Heart left ventricle (tissue), 16 donors: ENCODE measurements at places on chromosomes 7 and 10. TPM values are rescaled to one million over a fixed set of nuclear protein-coding genes. Genes with fewer than 3 reads are reported as not detected.

EXOC6 gene
- 10.6 TPM for total RNA-seq

INPP5A gene
- total RNA-seq, result 171 TPM

DNA sequence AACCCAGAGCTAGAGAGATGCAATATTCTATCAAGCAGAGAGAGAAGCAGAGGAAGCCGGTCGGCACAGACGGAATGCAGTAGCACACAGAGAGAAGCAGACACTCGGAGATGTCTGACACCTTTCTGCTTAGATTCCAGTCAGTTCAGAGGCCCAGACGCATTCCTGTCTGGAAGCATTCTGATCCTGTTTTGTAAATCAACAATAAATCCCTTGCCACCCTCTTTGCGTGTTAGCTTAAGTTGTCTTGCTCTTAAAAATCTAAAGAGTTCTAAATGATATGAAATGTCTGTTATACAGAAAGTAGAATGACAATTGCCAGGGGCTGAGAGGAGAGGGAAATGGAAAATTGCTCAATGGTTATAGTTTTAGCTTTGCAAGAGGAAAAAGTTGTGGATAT, 27.4 kb upstream of the ATRNL1 start:
- no peaks in the 10 kb centered on the region for H3K4me1 ChIP-seq
- no peak for DNase-seq
- no peak overlapping the region for H3K27ac ChIP-seq
- no peak overlapping the region for H3K4me3 ChIP-seq
- H3K27me3 ChIP-seq, result no peaks in the 10 kb centered on the region

DNA sequence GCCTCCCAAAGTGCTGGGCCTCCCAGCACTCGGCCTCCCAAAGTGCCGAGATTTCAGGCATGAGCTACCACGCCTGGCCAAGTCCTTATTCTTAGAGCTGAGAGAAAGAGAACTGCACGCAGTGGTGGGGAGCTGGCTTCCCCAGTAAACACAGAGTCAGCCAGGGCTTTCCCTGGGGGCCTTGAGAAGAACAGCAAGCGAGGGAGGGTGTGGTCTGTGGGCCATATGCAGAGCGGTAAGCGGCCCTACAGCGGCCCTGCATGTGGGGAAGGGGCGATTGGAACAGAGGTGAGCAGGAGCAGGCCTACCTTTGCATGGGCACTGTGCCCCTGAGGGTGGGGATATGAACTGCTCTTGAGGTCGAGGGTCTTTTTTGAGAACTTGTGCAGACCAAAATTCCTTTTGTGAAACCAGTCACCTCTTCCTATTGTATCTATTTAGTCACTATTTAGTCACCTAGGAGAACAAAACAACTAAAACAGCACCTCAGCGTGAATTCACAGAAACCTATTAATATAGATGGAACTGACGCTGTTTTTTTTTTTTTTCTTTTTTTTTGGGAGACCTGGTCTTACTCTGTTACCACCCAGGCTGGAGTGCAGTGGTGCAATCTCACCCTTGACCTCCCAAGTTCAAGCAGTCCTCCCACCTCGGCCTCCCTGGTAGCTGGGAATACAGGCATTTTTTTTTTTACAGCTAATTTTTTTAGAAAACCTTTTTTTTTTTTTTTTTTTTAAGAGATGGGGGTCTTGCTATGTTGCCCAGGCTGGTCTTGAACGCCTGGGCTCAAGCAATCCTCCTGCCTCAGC, 36.9 kb upstream of the SH2D4B start:
- no peak overlapping the region for H3K4me3 ChIP-seq
- DNase-seq, result peak; percentile 76
- H3K27ac ChIP-seq, result peak overlapping the region; percentile 76
- H3K4me1 ChIP-seq, result peaks cover 100% of the 10 kb centered on the region
- H3K27me3 ChIP-seq, result no peaks in the 10 kb centered on the region
- no peaks in the 10 kb centered on the region for H3K36me3 ChIP-seq

DNA sequence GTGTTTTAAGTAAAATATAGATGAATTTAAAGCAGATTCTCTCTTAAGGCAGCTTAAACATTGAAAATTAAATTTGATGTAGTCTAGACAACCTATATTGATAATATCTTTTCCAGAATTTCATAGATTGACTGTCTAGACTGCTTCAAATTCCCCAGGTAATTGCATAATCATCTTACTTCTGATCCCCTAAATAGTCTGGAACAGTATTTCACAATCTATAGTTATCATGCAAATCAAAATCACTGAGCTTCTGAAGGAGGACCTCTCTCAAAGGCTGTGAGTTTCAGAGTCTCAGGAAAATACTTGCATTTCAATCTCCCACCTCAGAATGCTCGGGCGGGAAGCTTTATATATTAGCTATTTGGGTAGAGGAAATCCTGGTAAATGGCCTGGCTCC, 87.3 kb downstream of the SEMA3A start:
- no peak for DNase-seq
- H3K27ac ChIP-seq, result no peak overlapping the region
- no peak overlapping the region for H3K4me3 ChIP-seq
- peaks cover 3% of the 10 kb centered on the region for H3K4me1 ChIP-seq
- H3K36me3 ChIP-seq, result no peaks in the 10 kb centered on the region
- no peaks in the 10 kb centered on the region for H3K27me3 ChIP-seq

GRCh38 chr7:116691664-116692063, 19.7 kb downstream of the MET start:
- no peaks in the 10 kb centered on the region for H3K27me3 ChIP-seq
- no peak overlapping the region for H3K4me3 ChIP-seq
- no peaks in the 10 kb centered on the region for H3K36me3 ChIP-seq
- H3K4me1 ChIP-seq, result no peaks in the 10 kb centered on the region

DNA sequence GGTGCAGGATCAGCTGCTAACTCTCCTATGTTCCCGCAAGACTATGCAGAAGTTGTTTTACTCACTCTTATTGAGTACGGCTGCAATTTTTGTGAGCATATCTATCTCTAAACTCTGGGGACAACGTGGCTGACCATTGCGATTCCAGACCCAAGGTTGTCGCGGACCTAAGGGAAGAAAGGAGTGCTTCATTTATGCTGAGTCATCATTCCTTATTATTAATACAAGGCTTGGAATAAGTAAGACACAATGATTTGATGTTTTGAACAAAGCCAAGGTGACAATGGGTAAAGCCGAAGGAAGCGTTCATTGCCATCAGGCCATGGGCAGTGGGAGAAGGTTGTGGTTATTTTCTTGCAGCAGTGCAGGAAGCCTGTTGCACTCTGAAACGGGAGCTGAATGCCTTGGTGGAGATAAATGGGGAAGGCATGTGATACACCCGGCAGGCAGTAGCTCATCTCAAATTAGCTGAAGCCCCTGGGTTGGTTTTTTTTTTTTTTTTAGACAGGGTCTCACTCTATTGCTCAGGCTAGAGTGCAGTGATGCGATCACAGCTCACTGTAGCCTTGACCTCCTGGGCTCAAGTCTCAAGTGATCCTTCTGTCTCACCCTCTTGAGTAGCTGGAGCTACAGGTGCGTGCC, 605.7 kb downstream of the TYW1 start:
- no peak overlapping the region for H3K4me3 ChIP-seq
- no peaks in the 10 kb centered on the region for H3K27me3 ChIP-seq
- no peak for DNase-seq
- H3K27ac ChIP-seq, result no peak overlapping the region

GRCh38 chr7:140867467-140868462, 57.0 kb downstream of the BRAF start:
- H3K27ac ChIP-seq, result no peak overlapping the region
- peaks cover 5% of the 10 kb centered on the region for H3K4me1 ChIP-seq
- H3K4me3 ChIP-seq, result no peak overlapping the region
- no peak for DNase-seq
- H3K27me3 ChIP-seq, result no peaks in the 10 kb centered on the region

GRCh38 chr7:29853789-29854188, 47.5 kb downstream of the WIPF3 start:
- no peak for DNase-seq
- H3K27ac ChIP-seq, result no peak overlapping the region
- no peaks in the 10 kb centered on the region for H3K27me3 ChIP-seq

- no peaks in the 10 kb centered on the region for H3K36me3 ChIP-seq
- H3K4me3 ChIP-seq, result no peak overlapping the region
- H3K27me3 ChIP-seq, result no peaks in the 10 kb centered on the region
- DNase-seq, result no peak
Observed at GRCh38 chr7:20432071-20432470, 101.4 kb downstream of the ITGB8 start.

DNA sequence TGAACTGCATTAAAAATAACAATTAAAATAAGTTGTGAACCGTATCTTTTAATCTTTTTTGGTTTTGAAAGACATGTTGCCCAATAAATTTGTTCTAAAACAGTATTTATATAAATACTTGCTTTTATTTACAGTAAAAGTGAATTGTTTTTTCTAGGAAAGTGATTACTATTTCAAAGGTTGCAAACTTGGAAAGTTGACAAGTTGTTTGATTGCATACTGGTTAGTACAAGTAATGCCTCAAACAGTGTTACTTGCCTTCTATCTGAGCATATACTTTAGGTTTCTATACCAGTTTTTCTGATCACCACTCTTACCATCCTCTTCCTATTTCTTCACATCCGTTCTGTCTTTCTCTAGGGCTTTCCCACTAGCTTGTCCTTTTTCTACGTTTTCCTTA, 212.6 kb downstream of the FOXP2 start:
- H3K4me1 ChIP-seq, result no peaks in the 10 kb centered on the region
- no peak overlapping the region for H3K4me3 ChIP-seq
- no peak for DNase-seq
- no peaks in the 10 kb centered on the region for H3K27me3 ChIP-seq
- H3K36me3 ChIP-seq, result peaks cover 10% of the 10 kb centered on the region

GRCh38 chr10:43226851-43227845, 39.7 kb downstream of the RASGEF1A start:
- H3K4me3 ChIP-seq, result no peak overlapping the region
- DNase-seq, result peak; percentile 9

GRCh38 chr7:142476077-142476476, 218.2 kb upstream of the PRSS58 start:
- no peak for DNase-seq
- no peaks in the 10 kb centered on the region for H3K4me1 ChIP-seq
- no peak overlapping the region for H3K27ac ChIP-seq
- H3K4me3 ChIP-seq, result no peak overlapping the region

GRCh38 chr7:82375713-82376112, 67.9 kb downstream of the CACNA2D1 start:
- no peak for DNase-seq
- H3K4me3 ChIP-seq, result no peak overlapping the region
- H3K27me3 ChIP-seq, result no peaks in the 10 kb centered on the region
- peaks cover 15% of the 10 kb centered on the region for H3K4me1 ChIP-seq
- no peaks in the 10 kb centered on the region for H3K36me3 ChIP-seq
- H3K27ac ChIP-seq, result no peak overlapping the region

GRCh38 chr7:781186-781849, 51.0 kb upstream of the SUN1 start:
- peaks cover 33% of the 10 kb centered on the region for H3K4me1 ChIP-seq
- H3K27me3 ChIP-seq, result no peaks in the 10 kb centered on the region
- peak overlapping the region; percentile 56 for H3K27ac ChIP-seq

DNA sequence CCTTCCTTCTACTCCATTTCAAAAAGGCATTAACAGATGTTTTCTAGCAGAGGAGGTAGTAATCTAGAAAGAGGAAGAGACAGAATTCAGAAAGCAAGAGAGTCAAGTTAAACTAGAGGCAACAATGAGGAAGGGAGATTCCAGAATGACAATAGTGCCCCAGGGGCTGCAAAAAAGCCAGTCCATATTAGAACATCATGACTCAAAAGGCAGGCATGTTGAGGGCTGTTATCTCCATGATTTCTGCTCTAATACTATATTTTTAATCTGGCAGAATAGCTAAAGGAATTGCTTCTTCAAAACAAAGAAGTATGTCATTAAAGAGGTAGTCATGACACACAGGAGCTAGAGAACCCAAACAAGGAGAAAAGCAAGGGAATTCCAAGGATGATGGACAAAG, 599.6 kb downstream of the INHBA start:
- no peak for DNase-seq
- no peaks in the 10 kb centered on the region for H3K36me3 ChIP-seq
- no peaks in the 10 kb centered on the region for H3K4me1 ChIP-seq
- H3K4me3 ChIP-seq, result no peak overlapping the region
- no peak overlapping the region for H3K27ac ChIP-seq

DNA sequence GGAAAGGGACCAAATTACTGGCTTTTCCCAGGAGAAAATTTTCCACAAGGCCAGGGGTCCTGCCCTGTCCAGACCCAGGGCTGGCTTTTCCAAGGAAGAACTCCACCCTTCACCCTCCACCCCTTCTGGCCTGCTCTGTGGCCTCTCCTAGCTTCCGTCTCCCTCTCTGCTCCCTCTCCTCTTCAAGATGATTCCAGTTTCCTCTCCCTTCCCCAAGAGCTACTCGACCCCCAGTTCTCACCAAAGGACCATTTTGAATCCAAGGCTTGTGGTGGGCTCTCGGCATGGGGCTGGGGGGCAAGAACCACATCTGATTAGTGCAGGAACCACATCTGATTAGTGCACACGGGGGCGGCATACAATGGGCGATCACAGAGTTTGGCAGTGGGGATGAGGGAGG, 7.7 kb downstream of the CHAT start:
- H3K36me3 ChIP-seq, result no peaks in the 10 kb centered on the region
- H3K27ac ChIP-seq, result no peak overlapping the region
- H3K4me3 ChIP-seq, result no peak overlapping the region
- peaks cover 53% of the 10 kb centered on the region for H3K27me3 ChIP-seq
- no peak for DNase-seq

DNA sequence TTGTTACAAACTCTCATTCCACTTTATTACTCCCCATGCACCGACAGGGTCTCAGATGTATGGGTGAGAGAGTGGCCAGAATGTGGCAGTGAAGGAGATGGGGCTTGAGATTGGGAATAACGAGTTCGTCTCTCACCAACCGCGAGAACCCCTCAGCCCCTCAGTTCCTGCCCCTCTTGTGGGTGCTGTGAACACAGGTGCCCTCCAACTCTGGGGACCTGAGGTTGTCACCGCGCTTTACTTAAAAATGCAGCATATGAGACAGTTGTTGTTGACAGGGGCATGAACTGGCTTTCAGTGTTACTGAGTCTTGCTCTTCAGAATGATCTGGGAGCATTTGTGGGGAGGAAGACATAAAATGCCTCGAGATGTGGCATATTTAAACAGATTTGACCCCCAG, 290.0 kb downstream of the WDR37 start:
- no peaks in the 10 kb centered on the region for H3K27me3 ChIP-seq
- no peak overlapping the region for H3K4me3 ChIP-seq
- DNase-seq, result no peak
- no peaks in the 10 kb centered on the region for H3K36me3 ChIP-seq
- H3K4me1 ChIP-seq, result no peaks in the 10 kb centered on the region

DNA sequence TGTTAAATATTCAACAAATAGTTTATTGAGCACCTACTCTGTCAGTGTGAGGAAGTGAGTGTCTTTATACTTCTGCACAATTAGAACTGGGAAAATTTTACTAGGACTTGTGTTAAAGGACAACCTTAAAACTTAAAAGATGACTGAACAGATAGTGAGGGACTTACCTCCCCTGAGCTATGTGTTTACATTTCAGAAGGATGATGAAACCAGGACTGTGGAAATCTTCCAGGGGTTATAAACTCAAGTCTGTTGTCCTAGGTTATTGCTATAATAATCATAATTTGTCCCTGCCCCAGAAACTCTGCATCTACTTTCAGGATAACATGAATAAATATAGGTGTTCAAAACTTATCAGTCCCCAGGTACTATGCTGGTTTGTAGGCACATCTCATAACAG, 261.0 kb upstream of the MKLN1 start:
- H3K4me3 ChIP-seq, result no peak overlapping the region
- no peak for DNase-seq
- H3K4me1 ChIP-seq, result peaks cover 50% of the 10 kb centered on the region
- H3K27ac ChIP-seq, result no peak overlapping the region
- peaks cover 6% of the 10 kb centered on the region for H3K36me3 ChIP-seq
